ENCODE measurements at places on chromosomes 7 and 10.

GRCh38 chr10:130072247-130072646, 38.4 kb downstream of the C10orf143 start:
- no peak for DNase-seq

DNA sequence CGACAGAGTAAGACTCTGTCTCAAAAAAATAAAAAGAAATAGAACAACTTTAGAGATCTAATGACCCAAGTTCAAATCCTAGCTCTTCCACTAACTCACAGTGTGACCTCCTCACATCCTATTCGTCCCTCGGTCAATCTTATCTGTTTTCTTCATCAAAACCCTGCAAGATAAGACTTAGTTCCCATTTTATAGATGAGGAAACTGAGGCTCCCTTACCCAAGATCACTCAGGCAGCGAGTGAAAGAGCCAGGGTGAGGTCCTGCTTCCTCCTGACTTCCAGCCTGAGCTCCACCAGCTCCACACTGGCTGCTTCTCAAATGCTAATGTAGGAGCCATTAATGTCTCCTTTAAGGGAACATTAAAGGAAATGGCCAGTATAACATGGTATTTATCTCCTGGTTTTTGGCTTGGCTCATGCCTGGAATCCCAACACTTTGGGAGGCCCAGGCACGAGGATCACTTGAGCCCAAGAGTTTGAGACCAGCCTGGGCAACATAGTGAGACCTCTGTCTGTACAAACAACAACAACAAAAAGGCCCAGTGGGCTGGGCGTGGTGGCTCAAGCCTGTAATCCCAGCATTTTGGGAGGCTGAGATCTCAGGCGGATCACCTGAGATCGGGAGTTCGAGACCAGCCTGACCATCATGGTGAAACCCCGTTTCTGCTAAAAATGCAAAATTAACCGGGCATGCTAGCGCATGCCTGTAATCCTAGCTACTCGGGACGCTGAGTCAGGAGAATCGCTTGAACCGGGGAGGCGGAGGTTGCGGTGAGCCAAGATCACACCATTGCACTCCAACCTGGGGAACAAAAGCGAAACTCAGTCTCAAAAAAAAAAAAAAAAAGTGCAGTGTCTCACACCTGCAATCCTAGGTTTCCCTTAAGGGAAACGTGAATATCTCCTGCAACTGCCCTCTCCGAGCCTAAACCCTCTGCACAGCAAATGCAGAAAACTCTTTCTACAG, 3.4 kb upstream of the RHBDD2 start:
- no peak for DNase-seq

GRCh38 chr7:158885624-158886023, 29.3 kb downstream of the DYNC2I1 start:
- no peak for DNase-seq

DNA sequence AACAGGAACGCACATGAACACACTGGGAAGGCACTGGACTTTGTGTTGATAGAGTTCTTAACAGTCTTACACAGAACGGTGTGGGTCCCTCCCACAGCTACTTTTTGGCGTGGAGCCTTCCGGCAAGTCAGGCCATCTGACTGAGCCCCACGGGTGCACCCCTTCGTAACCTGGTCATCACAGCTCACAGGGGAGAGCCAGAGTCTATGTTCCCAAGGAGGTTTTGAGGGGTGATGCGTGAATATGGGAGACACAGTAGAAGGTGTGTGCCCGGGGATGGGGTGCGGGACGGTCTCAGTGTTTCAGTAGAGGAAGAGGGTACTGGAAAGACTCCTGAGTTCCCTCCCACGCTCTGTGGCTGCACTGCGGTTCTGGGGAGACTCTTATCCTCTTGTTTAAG, 291.7 kb downstream of the DNAJB6 start:
- no peak for DNase-seq

- no peak for DNase-seq
Observed at GRCh38 chr7:95682913-95683312, 86.6 kb upstream of the PDK4 start.

- DNase-seq = no peak
Observed at GRCh38 chr7:23222439-23223030, 24.0 kb upstream of the GPNMB start.

DNA sequence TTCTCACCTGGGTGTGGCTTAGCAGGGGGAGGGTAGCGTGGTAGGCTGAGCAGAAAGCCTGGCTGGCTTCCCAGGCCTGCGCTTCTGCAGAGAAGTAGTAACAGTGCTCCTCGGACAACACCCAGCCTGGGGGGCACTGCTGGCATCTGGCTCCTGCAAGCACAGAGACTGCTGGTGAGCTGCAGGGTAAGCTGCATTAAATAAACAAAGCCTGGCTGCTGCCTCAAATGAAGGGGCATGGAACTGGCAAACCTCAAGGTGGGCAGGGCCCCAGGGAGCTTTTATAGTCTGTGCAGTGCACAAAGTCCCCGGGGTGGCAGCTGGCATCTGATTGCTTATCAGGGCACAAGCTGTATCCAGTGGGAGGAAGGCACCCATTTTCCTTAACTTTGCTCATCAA, 3.9 kb downstream of the KLRG2 start:
- no peak for DNase-seq

GRCh38 chr7:22390516-22390915, 33.6 kb upstream of the RAPGEF5 start:
- no peak for DNase-seq

DNA sequence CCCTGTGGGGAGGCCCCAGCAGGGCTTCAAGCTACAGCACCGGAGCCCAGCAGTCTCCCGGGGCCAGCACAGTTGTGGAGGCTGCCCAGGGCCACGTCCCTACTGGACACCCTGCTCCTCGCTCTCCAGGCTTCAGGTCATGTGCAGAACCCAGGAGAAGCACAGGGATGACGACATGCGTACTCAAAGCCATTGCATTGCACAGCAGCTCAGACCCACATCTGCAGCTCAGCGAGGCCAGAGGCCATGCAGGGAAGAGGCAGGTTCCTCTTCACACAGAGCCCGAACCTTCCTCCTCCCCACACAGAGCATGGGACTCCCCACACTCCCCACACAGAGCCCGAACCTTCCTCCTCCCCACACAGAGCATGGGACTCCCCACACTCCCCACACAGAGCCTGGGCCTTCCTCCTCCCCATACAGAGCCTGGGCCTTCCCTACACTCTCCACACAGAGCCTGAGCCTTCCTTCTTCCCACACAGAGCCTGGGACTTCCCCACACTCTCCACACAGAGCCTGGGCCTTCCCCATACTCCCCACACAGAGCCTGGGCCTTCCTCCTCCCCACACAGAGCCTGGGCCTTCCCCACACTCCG, 12.3 kb downstream of the CFAP46 start:
- DNase-seq = no peak

- DNase-seq = no peak
Observed at GRCh38 chr7:7228967-7229366, 46.6 kb downstream of the C1GALT1 start.

DNA sequence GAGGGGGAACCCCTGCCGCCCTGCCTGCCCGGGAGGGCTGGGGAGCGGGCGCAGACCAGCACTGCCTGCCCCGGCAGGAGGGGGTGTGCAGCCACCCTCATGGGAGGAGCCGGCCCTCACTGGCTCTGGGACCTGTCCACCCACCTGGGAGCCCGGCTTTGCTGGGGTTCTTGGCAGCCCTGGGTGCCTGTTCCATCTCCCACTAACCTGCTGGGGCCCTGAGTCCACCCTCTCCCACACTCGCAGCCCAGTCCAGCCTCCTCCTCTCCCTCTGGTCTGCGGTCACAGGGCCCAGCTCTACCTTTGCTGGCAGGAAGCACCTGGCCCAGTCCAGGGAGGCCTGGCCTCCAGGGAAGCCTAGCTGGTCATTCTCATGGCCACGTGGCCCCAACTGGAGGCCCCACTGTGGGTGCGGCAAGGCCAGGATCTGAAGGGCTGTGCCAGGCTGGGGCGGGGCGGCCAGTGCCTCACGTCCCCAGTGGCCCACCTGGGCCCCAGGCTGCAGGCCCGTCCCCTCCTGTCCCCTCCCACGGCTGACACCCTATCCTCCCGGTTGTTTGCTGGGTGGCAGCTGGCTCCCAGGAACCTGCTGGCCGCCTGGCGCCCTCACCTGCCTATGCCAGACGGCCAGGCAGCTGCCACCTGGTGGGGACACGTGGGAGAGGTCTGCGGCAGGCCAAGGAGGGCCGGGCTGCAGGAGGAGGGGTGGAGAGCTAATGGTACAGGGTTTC, at the start of gene TMEM184A:
Gene TMEM184A, minus strand, starts transcription at position 393 of the 731 bp plus-strand sequence. CDS start 721 bp downstream, outside the sequence.
- DNase-seq = peak; percentile 18

DNA sequence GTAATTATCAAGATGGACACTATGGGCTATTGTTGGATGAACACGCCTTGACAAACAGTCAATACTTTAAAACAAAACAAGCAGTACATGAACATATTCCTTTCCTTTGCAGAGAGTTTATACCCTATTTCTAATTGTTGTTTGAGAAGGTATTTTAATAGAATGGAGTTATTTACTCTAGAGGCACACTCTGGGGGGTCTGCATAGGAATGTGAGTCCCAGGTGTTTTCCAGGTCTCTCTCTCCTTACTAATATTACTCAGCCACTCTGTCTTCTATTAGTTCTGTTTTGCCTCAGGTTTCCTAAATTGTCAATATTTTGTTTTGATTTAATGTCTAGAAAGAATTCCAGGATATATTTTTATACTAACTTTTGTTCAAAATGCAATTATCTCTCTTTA, 1091.4 kb downstream of the CNTNAP2 start:
- no peak for DNase-seq

DNA sequence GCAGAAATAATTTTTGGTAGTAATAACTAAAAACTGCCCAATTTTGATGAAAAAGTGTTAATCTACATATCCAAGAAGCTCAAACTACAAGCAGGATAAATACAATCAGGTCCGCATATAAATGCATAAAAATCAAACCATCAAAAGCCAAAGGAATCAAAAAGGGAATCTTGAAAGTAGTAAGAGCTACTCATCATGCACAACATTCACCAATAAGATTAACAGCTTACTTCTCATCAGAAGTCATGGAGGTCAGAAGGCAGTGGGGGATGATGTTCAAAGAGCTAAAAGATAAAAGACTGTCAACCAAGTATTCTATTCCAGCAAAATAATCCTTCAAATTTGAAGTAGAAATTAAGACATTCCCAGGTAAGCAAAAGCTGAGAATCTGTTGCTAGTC, 76.4 kb downstream of the CRPPA start:
- no peak for DNase-seq

DNA sequence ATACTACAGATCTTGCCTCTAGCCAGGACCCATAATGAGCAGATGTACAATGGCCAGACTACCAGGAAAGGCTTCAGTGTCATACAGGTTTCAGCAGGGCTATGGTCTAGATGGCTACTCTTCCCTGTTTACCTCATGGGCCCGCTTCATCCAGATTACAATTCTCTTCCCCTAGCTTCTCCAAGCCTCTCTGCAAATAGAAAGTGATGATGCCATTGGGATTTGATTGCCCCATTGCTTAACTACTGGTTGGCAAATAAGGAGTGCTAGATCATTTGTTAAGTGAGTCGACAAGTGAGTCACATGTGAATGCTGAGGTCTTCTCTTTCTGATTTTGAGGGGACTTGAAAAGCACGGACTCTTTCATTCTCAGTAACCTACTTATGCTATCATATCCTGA, 361.5 kb upstream of the LRRTM3 start:
- DNase-seq = no peak

GRCh38 chr7:128530855-128531104, 54.2 kb downstream of the METTL2B start:
- DNase-seq = no peak

DNA sequence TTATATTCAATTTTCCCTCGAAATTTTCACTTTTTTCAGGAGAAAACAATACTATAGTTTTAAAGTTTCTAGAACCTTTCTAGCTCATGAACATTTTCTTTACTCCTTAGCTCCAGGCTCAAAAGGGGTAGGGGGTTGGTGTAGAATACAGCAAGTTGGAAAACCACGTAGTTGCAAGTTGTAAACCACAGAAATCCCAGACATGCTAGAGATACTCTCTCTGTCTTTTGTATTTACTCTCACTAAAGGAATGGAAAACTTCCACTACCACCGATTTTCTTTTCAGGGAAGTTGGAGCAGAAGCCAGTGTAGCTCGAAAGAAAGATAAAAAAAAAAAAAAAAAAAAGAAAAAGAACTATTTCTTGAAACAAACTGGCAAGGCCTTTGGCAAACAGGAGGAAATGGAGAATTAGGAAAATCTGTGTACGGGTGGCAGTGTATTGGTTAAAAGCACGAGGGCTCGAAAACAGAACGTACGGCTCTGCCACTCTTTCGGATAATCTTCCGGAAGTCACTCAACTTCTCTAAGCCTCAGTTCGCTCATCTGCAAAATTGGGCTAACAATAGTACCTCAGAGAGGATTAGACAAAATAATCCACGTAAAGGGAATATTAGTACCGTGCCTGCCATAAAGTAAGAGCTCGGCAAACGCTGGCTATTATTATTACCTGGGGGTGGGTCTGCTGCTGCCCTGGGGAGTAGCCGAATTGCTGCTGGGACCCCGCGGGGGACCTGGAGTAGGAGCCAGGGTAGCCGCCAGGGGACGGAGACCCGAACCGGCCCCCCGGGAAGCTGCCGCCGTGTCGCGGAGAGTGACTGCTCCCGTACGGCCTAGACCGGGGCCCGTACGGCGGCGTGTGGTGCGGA, 628 bp downstream of the MPLKIP start:
- DNase-seq = peak; percentile 24

- no peak for DNase-seq
Observed at GRCh38 chr7:151777495-151777880, 99.4 kb downstream of the PRKAG2 start.

Data from CD4-positive, alpha-beta T cell treated with Interleukin-4 for 4 hours (primary cell).